ENCODE measurements at places on chromosomes 6 and 20.

GRCh38 chr6:78916411-78916810 is 49.1 kb downstream of the IRAK1BP1 start:
- no peak for DNase-seq

- DNase-seq = no peak
Observed at GRCh38 chr6:152977556-152977955, 5.3 kb downstream of the FBXO5 start.

- DNase-seq = no peak
Observed at GRCh38 chr20:401682-402495, 6.2 kb upstream of the RBCK1 start.

DNA sequence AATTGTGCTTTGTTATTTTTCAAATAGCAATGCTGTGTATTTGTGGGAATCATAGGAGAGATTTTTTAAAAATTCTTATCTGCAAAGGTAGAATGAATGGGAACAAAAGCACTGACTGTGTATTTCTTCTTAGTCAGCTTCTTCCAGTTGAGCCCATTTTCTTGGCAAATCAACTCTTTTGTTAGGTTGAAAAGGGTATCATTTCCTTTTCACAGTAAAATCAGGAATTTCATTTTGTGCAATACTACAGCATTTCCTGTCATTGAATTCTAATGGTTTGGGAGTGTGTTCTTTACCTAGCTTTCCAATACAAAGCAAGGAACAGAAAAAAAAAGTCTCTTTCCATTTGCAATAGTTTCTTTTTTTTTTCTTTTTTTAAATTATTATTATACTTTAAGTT is 19.0 kb upstream of the EXOC2 start:
- DNase-seq = no peak

DNA sequence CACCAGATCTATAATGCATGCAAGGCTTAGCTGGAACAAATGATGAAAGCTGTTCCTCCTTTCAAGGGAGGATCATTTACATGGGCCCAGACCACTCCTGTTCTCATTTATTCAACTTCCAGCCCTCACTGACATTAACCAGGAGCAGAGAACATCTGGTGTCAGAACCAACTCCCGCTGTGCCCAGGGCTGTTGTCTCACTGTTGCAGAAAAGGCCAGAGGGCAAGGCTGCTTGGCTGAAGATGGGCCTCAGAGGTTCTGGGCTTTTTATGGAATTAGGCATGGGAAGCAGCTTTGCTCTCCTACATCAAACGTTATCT is 164.2 kb downstream of the GMPR start:
- no peak for DNase-seq

DNA sequence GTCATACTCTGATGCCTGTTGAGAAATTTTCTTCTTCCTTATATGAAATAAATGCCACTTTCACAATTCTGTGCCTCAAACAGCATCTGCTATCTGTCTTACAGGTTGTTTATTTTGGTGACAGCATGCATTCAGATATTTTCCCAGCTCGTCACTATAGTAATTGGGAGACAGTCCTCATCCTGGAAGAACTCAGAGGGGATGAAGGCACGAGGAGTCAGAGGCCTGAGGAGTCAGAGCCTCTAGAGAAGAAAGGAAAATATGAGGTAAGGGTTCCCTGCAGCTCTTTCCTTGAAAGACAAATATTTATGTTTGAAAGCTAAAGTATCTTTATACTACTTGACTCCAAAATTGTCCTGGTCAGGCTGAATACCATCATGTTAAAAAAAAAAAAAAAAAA is 15.8 kb downstream of the TSPYL4 start:
- DNase-seq = no peak

DNA sequence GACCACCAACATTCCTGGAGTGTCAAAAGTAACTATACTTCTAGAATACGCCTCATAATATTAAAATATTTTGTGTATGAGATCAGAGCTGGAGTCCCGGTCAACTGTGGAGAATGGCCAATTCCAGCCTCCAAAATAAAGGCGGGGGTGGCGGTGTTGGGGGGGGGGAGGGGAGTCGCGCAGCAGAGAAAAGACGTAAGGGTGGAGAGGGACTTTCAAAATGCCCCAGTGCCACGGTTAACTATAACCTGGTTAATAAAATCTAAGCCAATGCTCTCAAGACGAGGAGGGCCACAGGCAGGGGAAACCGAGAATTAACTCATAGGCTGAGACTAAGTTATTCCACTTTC is 1.3 kb downstream of the NUP153 start:
- no peak for DNase-seq

- DNase-seq = no peak
Observed at GRCh38 chr20:14992153-14992552, 654.7 kb upstream of the FLRT3 start.

- no peak for DNase-seq
Observed at GRCh38 chr6:40482532-40482931, 104.6 kb downstream of the LRFN2 start.

DNA sequence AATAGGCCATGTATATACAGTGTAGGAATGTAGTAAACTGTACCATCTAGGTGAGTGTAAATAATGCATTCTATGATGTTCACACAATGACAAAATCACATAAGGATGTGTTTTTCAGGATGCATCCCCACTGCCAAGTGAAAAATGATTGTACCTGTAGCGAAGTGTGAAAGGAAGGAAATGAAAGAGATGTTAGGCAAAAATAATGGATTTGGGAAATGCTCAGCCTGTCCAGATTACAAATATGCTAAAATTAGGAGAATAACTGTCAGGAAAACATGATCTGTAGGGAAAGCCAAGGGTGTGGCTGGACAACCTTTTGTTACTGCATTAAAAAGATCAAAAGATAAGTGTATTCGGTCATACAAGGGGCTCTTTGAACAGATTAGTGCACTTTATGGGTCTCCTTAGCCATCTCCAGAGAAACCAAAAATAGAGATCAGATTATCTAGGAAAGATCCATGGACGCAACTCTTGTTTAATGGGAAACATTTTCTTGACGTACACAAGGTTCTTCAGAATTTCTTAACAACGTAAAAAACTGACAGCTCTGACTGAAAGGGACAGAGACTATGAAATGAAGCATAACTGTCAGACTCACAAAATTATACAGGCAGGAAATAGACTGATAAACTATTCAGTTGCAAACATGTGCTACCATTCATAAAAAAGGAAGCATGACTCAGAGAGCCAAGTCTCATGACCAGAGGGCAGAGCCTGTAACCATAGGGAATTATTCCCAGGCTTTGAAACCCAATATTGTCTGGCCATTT is 253.6 kb upstream of the RAB32 start:
- no peak for DNase-seq

GRCh38 chr6:157135691-157136090 is 187.6 kb downstream of the TMEM242 start:
- no peak for DNase-seq

GRCh38 chr20:62792940-62793756 is 3.1 kb upstream of the MRGBP start:
- no peak for DNase-seq

DNA sequence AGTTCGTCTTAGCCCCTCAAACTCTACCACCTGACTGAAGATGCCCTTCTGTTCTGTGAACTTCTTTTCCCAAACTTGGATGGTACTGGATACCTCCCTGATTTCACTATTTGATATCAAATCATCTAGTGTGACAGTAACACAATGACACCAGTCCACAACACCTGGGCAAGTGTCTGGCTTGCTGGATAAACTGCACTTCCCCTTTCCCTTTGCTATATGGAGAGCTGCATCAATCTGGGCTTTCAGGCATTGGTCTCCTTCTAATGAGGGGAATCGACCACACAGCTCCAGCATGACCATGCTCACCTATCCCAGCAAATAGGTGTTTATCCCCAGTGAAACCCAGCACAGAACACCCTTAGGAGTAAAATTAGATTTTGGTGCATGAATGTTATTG is 3.1 kb downstream of the F13A1 start:
- DNase-seq = no peak

- no peak for DNase-seq
Observed at GRCh38 chr6:111927321-111927720, 54.1 kb upstream of the FYN start.

DNA sequence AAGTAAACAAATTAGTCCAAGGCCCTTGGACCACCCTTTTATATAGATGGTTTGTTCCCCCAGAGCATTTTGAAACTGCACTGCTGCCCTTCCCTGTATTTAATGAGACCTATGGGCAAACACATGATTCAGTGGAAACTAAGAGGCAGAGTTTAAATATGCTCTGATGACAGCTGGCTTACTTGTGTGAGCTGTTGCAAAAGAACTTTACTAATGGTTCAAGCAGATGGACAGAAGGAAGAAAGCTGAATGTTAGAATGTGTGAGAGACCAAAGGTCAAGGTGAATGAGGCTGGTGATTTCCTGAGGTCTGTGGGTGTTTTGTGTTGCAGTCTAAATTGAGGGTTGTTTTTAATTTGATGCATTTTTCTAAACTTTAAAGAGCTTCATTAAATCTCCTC is 123.0 kb upstream of the CEP162 start:
- no peak for DNase-seq

GRCh38 chr20:43534016-43534415 is 24.8 kb upstream of the SGK2 start:
- DNase-seq = no peak

DNA sequence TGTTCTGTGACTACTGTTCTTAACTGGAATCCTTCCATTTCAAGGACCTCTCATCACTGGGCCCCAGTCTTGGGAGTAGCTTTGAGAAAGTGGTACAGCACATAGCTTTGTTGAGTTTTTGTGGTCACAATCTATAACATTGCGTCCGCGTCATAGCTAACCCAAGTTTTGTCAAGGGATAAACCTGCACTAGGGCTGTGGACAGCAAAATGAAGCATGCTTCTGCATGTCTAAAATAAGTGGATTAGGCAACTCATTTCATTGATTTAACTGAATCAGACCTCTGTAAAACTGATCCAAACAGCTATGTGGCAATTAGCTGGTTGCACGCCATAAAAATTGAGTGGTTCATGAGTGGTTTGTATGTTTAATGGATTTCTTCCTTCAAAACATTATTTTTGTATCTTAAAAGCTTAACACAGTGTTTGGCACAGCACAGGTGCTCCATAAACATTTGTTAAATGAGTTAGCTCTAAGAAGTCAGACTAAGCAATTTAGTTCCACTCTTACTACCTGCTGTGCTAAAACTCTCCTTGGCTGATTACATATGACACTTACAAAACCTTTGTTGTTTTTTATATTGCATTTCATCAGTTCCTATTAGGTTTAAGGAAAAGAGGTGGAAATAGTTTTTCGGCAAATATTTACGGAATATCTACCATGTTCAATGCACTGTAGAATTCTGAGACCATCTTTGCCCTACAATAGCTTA is 160.3 kb upstream of the ATXN1 start:
- no peak for DNase-seq
